ENCODE measurements at places on chromosomes 6 and 20.

DNA sequence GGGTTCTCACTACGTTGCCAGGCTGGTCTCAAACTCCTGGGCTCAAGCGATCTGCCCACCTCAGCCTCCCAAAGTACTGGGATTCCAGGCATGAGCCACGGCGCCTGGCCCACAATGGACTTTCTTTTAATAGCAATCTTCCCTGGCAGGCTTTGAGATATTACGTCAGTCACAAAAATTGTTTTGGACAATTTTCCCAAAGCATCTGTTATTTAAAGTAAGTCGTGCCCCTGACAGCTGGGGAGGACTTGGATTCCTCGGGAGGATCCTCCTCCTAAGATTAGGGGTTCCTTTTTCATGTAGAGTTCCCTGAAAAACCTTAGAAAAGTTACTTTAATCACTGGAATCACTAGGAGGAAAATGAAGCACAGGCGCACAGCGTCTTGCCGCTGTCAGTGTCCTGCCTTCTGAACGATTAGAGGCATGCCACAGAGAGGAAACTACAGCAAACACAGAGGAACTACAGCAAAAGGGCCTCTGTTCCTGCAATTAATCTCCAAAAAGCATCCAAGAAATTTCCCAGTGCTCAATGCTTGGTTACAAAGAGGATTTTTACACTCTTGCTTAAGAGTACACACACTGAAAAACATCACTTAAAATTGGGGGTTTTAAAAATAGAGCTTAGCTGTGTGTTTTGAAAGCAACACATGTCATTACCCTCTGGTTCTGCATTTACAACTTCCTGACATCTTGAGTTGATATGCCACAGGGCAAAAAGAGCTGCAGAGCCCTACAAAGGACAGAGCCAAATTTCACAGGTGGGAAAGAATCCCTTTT is 4.5 kb downstream of the ACSS1 start:
- DNase-seq = no peak

- no peak for DNase-seq
Observed at GRCh38 chr6:137487869-137488149, 6.4 kb downstream of the OLIG3 start.

- DNase-seq = no peak
Observed at GRCh38 chr6:54085541-54085940, 25.7 kb upstream of the MLIP start.

GRCh38 chr20:50398821-50399554 is 111.2 kb upstream of the PTPN1 start:
- no peak for DNase-seq

DNA sequence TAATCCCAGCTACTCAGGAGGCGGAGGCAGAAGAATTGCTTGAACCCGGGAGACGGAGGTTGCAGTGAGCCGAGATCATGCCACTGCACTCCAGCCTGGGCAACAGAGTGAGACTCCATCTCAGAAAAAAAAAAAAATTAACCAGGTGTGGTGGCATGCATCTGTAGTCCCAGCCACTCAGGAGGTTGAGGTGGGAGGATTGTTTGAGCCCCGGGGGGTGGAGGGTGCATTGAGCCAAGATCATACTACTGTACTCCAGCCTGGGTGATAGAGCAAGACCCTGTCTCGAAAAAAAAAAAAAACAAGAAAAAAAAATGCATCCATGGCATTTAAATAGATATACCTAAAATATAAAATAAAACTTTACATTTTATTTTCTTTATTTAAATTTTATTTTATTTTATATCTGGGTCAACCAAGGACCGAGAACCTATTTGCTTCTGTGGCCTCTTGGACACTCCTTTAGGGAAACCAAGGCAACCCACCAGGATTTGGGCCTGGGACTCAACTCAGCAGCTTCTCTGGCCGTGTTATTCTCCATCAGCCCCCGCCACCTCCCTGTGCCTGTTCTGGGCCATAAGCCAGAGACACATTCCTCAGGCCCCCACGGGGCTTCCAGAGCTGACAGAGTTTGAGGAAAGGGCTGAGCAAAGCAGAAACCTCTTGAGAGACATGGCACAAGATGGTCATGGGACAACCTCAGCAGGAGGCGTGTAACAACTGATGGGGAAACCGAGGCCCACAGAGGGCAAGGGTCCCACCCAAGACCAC is 6.2 kb downstream of the SNTA1 start:
- DNase-seq = no peak

GRCh38 chr6:68497927-68498326 is 137.2 kb upstream of the ADGRB3 start:
- DNase-seq = no peak

GRCh38 chr6:17974570-17975368 is 12.7 kb downstream of the KIF13A start:
- no peak for DNase-seq

Data from NCI-H524 (cell line).